RPMI8226 (cell line): ENCODE measurements at places on chromosomes 3 and 15.
A peak's percentile ranks its signal among the peaks of the same experiment; 100 is the strongest.

GRCh38 chr15:59524331-59524731 is 86.3 kb downstream of the FAM81A start:
- no peak for DNase-seq

DNA sequence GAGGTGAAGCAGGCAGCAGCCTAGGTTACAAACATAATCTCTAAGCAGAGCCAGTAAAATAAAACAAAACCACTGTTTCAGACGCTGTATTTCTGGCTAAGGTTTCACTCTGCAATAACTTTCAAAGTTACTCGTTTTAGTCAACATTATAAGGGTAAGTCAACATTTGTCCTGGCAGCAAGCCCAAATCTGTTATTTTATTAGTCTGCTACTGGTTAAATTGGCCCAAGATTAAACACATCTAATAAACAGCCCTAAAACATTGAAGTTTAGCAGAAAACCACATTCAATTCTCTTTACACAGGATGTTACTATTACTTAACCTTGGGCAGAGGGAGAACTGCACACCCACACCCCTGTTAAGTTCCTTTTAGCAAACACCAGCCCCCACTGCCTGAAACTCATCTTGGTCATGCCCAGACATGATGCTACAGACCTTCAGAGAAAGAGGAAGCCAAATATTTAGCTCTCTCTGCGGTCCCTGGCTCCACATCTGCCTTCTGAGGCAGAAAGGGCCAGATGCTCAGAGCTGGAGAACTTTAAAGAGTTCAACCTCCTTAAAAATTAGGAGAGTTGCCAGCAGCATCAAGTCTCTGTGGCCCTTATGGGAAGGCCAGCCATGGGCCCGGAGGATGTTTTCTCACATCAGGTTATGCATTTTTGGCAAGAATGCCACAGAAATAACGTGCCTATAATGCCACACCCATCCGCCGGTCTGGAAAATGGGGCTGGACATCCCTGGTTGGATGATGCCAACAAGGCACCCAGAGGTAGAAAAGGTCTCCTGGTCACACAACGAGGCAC is 17.9 kb downstream of the ARHGEF3 start:
- peak; percentile 71 for DNase-seq

DNA sequence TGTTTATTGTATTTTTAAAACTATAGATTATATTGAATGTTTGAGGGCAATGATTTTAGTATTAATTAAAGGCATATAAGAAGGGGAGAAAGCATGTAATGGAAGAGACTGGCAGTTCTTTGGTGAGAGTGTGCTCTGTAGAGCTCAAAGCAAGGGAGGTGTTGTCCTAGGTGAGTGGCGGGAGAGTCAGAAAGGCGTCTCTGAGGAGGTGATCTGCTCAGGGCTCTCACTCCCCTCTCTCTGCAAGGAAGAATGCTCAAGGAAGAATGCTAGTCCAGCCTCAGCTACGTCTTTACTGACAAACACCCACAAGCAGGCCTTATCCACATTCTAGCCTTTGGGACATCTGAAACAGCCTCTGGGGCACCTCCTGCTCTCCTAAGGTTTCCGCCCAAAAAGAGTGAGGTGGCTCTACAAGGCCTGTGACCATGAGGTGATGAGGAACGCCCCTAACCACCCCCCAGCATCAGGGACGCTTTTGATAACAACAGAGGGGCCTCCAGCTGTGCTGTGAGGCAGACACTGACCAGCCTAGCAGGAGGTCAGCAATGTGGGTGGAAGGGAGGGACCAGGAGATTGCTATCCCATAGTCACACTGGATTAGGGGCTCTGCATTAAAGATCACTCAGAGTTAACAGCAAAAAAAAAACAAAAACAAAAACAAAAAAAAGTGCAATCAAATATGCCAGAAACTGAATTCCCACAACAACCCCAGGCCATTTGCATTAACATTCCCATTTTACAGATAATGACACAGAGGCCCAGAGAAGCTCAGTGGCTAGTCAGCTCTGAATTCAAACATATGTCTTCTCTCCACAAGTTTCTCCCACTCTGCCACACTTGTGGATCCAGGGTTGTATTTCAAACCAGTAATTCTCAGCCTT is 202.2 kb upstream of the CTNNB1 start:
- DNase-seq, result no peak

GRCh38 chr15:72873379-72874233 is 90.0 kb upstream of the ADPGK start:
- DNase-seq, result no peak

DNA sequence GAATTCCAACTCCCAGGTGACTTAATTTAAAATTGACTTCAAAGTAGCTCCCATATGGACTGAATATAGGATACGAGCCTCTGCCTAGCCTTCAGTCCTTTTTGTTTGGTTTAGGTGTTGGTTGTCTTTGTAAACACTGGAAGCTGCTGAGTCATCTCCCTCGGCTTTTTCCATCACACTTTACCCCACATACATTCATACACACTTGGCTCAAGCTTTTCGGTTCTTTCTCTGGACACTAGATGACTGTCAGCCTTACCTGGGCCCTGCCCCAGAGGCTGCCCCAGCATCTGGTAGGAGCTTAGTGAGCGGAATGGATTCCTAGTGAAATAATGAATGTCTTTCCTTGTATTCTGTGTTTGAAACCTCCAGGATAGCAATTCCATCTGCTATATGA is 201.5 kb upstream of the IL12A start:
- no peak for DNase-seq

- peak; percentile 72 for DNase-seq
Observed at GRCh38 chr3:43994657-43995546, 246.8 kb upstream of the TOPAZ1 start.

DNA sequence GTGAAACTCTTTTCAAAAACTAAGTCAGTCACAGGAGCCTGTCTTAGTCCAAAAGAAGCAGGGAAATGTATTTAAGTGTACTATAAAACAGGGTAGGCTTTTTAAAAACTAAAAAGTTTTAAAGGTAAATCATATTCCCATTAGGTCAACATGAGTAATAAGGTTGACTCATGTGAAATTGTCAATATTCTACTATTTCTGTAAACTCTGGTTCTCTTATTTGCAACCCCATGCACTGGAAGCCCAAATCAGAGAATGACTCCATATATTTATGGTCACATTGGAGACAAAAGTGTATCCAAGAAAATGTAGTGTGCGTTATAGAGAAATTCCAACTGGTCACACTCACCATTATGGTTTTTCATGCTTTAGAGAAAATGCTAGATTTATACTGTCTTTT is 600.3 kb upstream of the TGFBR2 start:
- no peak for DNase-seq

DNA sequence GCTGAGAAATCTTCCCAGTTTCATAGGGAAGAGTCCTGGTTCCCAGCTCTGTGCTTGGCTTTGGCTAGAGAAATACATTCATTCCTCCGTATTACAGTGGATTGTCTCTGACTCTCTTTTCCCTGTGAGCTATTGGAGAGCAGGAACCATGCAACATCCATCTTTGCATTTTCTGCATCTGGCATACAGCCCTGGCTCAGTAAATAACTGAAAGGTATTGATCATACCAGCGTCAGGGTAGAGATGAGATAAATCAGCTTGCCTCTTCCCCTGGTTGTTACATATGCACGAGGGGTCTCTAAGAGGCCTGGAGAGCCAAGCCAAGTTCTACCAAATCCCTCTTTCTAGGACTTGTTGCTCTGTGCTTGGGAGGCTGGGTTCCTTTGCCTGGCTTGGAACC is 35.2 kb downstream of the FOXB1 start:
- no peak for DNase-seq

- no peak for DNase-seq
Observed at GRCh38 chr3:171468296-171468906, 8.2 kb upstream of the TNIK start.

DNA sequence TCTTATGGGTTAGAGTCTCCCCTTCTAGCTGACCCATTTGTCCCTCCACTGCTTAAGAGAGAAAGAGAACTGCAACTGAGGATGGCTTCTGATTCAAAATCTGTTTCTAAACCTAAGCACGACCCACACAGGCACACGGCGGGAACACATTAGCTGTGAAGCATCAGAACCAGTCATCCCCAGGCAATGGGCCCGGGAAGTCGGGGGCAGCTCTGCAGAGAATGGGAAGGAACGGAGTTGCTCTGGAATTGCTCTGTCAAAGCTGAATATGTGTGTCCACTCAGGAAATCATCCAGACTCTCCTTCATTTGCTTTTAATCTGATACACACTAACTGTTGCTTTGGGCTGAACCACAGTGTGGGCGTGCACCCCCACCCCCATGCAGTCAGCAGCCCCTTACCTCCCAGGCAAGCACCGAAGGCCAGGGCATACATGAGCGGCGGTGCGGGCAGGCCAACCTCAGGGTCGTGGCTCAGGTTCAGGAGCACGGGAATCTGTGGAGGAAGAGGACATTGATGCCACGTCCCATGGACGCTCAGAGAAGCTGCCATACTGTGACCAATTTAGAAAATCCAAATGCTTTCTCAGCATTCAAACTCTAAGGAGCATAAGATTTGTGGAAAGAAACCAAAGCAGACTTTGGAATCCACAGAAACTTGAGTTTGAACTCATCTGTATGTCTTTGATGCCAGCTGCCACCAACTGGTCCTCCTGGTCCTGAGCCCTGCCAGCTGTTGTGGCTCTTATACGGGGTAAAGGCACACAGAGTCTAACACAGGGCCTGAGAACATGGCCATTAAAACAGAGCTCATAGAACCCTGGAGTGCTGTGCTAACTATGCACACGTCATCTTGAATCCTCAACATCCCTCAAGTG is 247.9 kb downstream of the OCA2 start:
- no peak for DNase-seq

DNA sequence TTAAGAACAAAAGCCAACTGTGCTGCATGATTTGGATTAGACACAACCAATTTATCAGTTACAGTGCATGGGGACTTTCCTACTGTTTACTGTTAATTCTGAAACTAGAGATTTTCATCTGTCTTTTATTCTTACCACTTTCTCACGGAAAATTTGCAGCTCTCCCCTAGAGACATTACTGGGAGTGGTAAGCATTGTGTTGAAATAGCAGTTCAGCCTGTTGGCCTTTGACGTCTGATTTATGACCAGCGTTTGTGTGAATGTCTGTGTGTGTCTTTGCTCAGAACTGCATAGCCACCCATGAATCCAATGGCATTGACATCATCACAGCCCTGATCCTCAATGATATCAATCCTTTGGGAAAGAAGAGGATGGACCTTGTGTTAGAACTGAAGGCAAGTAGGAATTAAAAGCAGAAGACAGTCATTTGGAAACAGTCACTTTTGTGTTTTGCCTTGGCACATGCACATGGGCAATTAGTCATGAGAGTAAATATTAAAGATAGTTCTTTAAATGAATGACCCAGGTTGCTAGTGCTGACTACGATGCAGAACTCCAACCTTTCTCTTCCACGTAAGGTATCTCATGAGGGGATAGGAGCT is 202.2 kb upstream of the BHLHE40 start:
- DNase-seq, result no peak

DNA sequence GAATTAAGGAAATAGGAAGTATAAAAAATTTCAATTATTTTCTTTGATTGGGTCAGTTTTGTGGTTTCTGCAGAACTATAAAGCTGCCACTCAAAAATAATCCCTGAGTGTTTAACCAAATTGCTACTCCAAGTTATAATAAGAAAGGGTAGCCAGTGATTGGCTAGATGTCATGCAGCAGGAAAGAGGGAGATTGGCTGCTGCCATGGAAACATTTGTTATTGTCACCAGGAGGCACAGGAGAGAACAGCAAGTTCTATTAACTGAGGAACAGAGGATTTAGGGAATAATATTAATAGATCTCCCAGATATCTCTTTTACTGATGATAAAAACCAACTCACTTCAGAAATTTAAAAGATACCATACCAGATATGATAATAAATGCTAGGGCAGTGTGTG is 42.6 kb downstream of the CLDN1 start:
- no peak for DNase-seq

- no peak for DNase-seq
Observed at GRCh38 chr3:108099679-108100428, 9.0 kb upstream of the CD47 start.

- peak; percentile 31 for DNase-seq
Observed at GRCh38 chr15:98160236-98160635, 199.7 kb downstream of the ARRDC4 start.

DNA sequence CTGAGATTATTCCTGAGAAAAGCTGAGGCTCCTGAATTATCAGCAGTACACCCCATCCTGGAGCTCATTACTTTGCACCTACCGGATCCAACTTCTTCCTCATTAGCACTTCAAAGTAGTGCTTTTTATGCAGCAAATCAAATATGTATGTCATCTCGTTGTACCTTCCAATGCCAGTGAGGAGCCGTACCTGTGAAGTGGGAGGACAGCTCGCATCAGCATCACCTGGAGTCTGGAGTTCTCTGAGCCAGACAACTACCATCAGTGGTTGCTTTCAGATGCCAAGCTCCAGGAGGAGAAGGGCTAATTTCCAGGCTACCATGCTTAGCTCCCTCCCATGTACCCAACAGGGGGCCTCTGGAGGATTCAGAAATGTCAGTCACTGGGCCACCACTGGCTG is 32.4 kb downstream of the EIF3J start:
- no peak for DNase-seq

DNA sequence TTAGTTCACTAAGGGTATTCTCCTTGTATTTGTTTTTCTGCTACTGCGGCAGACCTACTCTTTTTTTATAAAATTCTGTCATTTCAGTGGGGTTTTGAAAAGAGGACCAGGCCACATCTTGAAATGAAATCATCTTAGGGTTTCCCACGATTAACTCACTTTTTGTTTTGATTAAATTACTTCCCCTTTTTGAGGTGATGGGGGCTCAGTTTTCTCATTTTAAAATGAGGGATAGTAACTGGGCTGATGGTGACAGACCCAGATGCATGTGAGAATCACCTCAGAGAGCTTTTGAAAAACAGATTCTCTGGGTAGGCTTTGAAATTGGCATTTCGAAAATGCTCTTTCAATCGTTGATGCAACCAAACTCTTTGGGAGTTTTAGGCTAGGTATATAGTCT is 24.2 kb downstream of the UBE2Q2 start:
- no peak for DNase-seq
